ENCODE measurements at places on chromosomes 13 and 19. TPM values are rescaled to one million over a fixed set of nuclear protein-coding genes. Genes with fewer than 3 reads are reported as not detected.

Gene SHC2
- total RNA-seq, result 3.5 TPM

Gene ADAMTSL5
- 6.3 TPM for total RNA-seq

Gene CCDC8
- total RNA-seq, result 14.9 TPM

Gene RXFP2
- total RNA-seq, result 0.14 TPM

Gene CGB8
- total RNA-seq, result not detected

Data from placental pericyte (primary cell).